Activated naive CD8-positive, alpha-beta T cell treated with anti-CD3 and anti-CD28 coated beads, Interleukin-2, amount 10 ng/mL, durations not matched to agents 7 days and 5 days (primary cell): ENCODE measurements at places on chromosomes 13 and 19. TPM values are rescaled to one million over a fixed set of nuclear protein-coding genes. Genes with fewer than 3 reads are reported as not detected.

- DNase-seq = no peak
Measured at GRCh38 chr13:26706381-26706780, 54.2 kb downstream of the GPR12 start.

RASGRP4 gene
- 0.80 TPM for total RNA-seq

DNA sequence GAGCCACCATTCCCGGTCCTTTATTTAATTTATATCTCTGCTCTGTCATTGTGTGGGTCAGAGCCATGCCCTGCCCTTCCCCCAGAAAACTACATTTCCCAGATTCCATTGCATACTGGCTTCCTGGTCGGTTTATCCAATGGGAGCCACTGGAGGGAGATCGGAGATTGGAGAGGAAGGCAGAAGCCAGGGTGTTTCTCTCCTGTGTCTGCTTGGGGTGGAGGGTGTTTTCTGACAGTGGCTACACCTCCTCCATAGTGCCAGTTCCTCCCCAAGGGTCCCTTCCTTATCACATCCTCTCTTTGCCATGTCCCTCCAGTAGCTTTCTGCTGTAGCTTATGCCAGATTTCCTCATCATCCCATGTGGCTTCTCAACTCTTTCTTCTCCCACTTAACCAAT lies 19.0 kb downstream of the OLFM2 start:
- no peak for DNase-seq

DNA sequence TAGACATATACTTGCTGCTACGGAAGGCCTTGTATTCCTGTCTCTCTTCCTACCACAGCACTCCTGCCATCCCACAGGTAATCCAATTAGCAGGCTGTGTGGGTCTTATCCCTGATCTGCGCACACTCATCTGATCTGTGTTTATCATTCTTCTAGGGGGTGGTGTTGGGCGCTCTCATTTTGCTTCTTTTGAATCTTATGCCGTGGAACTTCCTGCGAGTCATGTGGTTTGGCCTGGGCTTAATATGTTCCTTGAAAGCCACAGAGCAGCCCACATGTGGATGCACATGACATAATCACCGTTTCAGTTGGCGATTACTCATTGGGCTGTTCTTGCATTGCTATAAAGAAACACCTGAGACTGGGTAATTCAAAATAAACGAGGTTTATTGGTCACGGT lies 7.5 kb downstream of the RASA3 start:
- DNase-seq = no peak

SIGLEC8 gene
- not detected for total RNA-seq

- DNase-seq = no peak
Measured at GRCh38 chr13:42638886-42639285, 64.9 kb downstream of the TNFSF11 start.

DNA sequence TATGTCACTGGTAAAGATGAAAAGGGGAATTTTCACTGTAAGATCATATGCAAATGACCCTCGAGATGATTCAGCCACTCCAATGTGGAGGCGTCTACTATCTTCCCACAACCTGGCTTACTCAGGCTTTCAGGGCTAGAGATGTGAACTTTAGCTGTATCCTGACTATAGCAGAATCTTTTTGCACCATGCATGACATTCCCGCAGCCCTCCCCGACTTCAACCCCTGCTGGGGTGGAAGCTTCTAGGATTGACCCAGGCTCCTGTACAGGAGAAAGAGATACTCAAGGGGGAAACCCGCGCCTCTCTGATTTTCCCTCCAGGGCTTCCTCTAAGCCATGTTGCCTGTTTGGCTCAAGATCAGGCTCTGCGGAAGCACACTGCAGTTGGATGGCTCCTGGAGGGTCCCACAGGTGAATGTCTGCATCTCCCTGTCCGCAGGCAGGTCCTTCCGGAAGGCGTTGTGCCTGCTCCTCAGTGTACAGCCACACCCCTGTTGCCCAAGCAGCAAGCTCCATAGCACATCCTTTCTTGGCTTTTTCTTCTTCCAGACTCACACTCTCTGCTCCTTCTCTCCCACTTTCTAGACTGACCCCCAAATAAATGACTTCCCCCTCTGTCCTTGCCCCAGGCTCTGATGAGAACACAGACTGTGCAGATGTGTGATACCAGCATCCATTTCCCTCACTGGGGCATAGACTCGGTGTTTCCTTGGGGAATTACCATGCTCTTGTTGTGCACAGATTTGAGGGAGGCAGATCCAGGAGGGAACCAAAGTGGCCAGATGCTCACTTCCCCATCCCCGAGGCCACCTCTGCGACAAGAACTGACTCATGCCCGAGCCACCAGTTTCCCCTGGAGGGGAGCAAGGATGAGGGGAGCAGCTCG lies 29.1 kb upstream of the POP4 start:
- no peak for DNase-seq

RAP2A gene
- 26.4 TPM for total RNA-seq

DNA sequence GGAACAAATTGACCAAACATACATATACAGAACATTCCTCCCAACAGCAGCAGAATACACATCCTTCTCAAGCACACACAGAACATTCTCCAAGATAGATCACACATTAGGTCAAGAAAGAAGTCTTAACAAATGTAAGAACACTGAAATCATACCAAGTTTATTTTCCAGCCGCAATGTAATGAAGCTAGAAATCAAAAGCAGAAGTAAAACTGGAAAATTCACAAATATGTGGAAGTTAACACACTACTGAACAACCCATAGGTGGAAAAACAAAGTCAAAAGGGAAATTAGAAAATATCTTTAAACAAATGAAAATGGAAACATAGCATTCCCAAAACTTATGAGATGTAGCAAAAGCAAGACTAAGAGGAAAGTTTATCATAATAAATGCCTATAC lies 692.6 kb downstream of the DIAPH3 start:
- DNase-seq = no peak

CLEC11A gene
- total RNA-seq = 2.4 TPM

DNA sequence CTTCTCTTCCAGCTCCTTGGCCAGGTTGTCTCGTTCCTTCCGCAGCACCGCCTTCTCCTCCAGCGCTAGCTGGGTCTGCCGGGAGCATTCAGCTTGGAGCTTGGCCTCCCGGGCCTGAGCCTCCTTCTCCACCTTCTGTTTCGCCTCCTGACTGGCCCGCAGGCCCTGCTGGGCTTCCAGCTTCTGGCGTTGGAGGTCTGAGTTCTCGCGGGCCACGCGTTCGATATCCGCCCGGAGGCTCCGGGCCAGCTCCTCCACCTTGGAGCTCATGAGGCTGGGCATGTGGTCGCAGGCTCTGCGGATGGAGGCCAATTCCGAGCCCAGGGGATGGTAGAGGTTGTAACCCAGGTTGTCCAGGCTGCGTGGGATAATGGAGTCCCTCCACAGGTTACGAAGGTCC lies 11.8 kb downstream of the PLVAP start:
- DNase-seq = no peak

KRTDAP gene
- total RNA-seq = not detected

DNA sequence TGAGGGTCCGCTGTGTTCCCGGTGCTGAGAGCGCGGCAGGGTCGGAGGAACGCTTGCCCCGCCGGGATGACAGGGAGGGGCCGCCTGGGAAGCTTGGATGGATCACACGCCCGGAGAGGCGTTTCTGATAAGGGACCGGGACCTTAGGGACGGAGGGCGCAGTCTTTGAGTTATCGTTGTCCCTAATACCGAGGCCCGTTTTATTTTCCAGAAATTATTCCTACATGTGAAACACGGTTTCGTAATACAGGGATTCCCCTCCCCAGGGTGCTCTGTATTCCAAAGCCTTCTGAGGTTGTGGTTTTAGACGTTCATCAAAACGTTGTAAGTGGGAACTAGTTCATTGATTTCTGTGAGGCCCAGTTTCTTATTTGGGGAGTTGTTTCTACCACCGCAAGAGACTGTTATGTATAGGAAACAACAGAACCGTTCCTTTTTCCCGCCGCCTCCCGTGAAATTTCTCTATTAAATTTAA lies 752 bp downstream of the PDCD5 start:
- DNase-seq = no peak

GRCh38 chr13:105363261-105364190 lies 1171.9 kb downstream of the EFNB2 start:
- no peak for DNase-seq

GRCh38 chr19:49816590-49816989 lies 1.5 kb upstream of the MED25 start:
- peak; percentile 21 for DNase-seq

- no peak for DNase-seq
Measured at GRCh38 chr19:29662604-29663404, 2.5 kb upstream of the PLEKHF1 start.

DNA sequence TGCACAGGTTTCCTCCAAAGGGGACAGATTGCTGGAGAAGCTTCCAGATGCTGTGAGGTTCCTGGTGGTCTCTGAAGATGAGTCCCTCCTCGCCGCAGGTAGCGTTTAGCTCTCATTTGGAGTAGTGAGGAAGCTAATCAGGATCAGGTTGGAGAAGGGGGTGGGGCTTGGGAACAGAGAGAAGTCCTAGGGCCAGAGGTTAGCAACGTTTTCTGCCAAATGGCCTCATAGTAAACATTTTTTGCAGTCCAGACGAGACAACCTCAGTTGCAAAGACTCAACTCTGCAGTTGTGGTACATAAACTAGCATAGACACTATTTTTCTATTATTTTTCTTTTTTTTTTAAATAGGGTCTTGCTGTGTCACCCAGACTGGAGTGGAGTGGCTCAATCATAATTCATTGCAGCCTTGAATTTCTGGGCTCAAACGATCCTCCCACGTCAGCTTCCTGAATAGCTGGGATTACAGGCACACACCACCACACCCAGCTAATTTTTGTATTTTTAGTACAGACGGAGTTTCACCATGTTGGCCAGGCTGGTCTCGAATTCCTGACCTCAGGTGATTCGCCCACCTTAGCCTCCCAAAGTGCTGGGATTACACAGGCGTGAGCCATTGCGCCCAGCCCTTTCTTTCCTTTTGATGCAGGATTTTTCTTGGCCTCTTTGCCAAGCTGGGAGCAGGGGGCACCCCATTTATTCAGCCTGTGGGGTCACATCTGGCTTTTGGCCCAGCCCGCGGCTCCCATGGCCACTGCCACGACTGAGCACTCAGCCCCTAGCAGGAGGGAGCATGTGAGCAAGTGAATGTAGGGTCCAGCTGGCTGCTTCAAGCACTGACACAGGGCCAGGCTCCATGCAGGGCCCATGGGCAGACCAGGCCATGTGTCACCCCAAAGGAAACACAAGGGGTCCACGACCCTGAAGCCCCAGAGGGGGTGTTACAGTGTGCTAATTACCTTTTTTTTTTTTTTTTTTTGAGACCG lies 34.4 kb upstream of the SIN3B start:
- no peak for DNase-seq

PDCD5 gene
- total RNA-seq = 112 TPM

SELENOV gene
- not detected for total RNA-seq

DNA sequence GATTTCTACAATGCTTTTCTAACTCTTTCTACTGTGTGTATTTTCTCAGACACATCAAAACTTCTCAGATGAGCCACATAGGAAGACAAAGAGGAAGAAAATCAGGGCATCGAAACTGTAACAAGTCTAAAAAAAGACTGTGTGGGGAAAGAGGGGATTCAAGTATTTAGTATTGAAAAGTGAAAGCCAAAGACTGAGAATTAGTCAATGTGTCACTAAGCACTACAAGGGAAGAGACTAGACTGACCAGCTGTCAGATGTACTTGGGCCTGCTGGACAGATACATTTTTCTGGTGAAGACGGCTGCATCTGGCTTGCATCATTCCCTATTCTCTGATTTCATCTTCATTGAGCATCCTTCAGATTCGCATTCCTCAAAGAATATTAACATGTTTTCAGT lies 25.4 kb downstream of the COMMD6 start:
- no peak for DNase-seq

DNA sequence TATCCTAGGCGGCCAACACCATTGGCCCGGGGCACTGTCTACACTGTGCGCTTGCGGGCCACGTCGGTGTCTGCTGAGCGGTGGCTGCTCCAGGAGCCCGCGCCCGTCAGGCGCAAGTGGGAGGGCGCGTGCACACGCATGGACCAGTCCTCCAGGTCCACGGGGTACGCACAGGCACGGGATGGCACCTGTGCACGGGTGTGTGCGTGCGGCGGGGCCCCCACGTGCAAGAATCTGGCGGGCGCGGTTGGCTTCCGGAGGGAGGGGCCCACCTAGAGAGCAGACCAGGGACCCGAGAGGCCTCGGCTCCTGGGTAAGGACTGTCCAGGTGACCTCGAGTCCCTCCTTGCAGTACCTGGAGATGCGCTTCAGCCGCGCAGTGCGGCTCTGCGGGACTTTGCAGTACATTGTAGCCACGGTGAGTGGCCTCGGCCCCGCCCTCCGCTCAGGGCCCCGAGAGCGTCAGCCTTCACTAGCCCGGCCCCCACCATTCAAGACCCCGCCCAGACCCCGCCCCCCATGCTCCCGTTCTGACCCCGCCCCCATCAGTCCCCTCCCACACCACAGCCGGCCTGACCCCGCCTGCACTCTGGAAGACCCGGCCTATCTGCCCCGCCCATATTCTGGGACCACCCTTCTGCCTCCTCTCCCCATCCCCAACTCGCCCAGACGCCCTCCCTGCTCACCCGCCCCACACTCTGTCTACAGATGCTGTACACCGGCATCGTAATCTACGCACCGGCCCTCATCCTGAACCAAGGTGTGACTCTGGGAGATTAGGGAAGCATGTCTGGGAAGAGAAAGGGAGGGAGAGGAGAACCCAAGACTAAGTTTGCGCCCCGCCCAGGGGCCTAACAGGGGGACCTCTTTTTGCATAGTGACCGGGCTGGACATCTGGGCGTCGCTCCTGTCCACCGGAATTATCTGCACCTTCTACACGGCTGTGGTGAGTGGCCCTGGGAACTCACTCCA lies 2.3 kb downstream of the SLC5A5 start:
- peak; percentile 79 for DNase-seq

LYPD3 gene
- total RNA-seq = 1.8 TPM

GRCh38 chr13:27572234-27572901 lies 48.0 kb downstream of the LNX2 start:
- DNase-seq = no peak

GRCh38 chr13:108702171-108702570 lies 72.8 kb downstream of the MYO16 start:
- DNase-seq = no peak

PSG2 gene
- not detected for total RNA-seq

TICAM1 gene
- 14.1 TPM for total RNA-seq

- no peak for DNase-seq
Measured at GRCh38 chr13:41453620-41454019, 3.7 kb upstream of the RGCC start.

- DNase-seq = no peak
Measured at GRCh38 chr13:97945342-97945741, 8.1 kb upstream of the IPO5 start.

COX7A1 gene
- not detected for total RNA-seq

GRCh38 chr13:24022568-24022967 lies 125.3 kb upstream of the C1QTNF9B start:
- DNase-seq = no peak

DNA sequence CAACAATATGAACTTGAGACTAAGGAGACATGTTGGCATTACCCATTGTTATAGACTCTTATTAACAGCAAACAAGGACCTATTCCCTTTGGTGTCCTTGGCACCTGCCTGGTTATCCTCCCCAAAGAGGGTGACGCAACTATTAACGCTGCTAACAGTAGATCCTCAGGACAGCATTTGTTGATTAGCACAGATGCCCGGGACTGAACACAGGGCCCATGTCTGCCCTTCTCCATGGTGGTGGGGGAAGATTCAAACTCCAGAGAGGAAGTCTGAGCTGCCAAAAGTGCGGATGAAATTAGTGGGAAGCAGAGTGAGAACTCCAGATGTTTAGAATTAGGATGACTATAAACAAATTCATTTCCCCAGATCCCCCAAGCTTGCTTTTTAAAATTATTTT lies 101.2 kb upstream of the RAP2A start:
- DNase-seq = no peak

GRCh38 chr13:106573868-106574267 lies 5.9 kb upstream of the ARGLU1 start:
- DNase-seq = no peak

GRCh38 chr13:110722971-110723370 lies 9.5 kb downstream of the ING1 start:
- no peak for DNase-seq
